Stimulated activated CD4-positive, alpha-beta T cell treated with anti-CD3 and anti-CD28 coated beads, Interleukin-4, amount 100 ng/mL, for 4 hours (primary cell): ENCODE measurements at places on chromosomes 12 and 14.

DNA sequence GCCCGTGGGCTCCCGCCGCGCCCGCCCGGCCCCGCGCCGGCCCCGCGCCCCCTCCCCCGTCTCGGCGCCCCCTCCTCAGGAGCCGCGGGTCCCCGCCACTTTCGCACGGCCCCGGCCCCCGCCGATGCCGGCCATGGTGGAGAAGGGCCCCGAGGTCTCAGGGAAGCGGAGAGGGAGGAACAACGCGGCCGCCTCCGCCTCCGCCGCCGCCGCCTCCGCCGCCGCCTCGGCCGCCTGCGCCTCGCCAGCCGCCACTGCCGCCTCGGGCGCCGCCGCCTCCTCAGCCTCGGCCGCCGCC is 263 bp downstream of the RCOR1 start:
- no peak for DNase-seq

DNA sequence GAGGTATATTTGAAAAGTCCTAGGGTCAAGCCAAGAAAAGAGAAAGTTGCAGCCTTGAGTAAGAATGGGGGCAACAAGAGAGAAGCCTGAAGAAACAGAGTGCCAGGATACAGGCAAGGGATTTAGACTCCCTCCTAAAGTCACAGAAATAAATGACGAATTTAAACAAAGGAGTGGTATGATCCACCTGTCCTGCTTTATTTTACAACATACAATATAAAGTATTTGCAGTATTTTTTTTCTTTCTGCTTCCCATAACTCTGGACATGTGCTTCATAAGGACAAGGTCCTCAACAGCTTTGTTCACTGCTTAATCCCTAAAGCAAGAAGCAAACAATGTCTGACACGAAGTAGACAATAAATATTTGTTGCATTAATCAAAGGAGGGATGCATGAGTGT is 57.4 kb downstream of the IFNG start:
- DNase-seq: no peak

DNA sequence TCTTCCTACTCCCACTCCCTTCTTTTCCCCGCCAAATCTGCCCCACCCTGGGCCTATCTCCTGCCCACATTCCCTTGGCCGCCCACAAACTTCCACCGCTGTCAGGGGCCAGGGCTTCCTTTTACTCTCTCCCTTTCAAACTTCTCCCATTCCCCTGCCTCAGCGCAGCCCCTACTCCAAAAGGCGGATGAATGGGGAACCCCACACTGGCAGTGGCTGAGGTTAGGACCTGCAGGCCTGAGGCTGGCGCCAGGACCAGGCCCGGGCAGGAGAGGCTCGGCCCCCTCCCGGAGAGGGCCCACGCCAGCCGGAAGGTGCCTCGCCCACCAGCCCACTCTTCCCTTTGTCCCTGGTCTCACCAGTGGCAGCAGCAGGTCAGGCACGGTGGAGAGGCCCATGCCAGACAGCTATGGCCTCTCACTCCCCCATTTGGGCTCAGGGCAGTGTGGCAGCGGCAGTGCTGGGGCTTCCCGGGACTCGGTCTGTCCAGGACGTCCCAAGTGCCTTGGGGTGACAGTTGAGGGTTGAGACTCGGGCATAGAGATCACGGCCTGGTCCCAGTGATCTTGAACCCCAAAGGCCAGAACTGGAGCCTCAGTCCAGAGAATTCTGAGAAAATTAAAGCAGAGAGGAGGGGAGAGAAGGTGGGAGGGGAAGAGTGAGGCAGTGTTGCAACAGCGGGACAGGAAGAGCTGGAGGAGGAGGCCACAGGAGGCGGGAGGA is at the start of gene TNFRSF1A:
Gene TNFRSF1A, minus strand, starts transcription at position 660 of the 723 bp plus-strand sequence. Its CDS starts 262 bp downstream, at position 398.
- DNase-seq: peak; percentile 44

DNA sequence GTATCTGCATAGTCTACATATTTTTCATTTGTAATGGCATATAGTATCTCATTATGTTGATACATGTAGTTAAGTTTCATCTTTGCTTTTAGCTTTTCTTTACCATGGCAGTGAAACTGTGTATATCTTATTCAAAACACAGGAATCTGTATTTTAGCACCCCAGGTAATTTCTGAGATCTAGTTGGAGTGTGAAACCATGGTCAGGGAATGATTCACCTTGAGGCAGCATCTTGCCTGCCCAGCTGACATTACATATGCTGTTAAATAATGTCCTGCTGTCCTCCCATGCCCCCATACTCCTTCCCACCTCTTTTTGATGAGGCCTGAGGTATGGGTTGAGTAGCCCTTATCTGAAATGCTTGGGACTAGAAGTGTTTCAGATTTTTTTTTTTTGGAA is 125.4 kb upstream of the ATF1 start:
- DNase-seq: no peak
